Dorsolateral prefrontal cortex (tissue), 122 donors: ENCODE measurements at places on chromosomes 5 and 9.

- no peak for DNase-seq
These were observed 273.1 kb upstream of the DAB2 start for GRCh38 chr5:39697881-39698280.

DNA sequence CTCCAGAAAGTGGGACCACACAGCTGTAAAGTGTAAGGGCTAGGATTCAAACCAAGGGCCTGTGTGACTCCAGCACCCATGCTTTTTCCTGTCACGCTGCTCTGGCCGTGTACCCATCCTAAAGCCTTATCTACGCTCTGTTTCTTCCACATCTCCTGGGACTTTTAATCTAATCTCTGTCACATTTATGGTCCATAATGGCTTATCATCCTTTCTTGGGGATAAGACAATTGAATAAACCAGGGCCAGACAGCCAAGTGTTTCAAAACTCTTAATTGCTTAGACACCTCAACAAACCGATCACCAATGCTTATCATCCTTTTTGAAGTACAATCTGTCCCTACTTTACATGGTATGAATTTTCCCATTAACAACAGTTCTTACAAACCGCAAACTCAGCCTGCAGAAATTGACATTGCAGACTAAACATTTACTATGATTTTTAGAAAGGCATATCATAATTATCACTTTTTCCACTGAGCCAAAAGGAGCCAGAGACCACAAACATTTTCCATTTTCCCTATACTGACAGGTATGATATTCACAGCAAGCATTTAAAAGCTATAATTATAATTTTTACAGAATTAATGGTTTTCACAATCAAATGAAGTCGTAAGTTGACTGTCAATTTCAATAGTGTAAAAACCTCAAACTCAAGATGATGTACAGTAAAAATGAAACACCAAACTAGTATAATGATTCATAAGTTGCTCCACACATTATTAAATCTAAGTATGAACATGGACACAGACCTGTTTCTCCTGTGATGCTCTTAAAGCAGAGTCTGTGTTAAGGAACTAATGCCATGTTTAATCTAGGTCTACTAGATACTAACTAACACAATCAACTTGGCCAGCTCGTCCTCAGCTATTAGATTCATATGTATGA is 99.5 kb downstream of the FBXW11 start:
- no peak for DNase-seq

- no peak for DNase-seq
These were observed 23.9 kb downstream of the TLE1 start for GRCh38 chr9:81665322-81665871.

DNA sequence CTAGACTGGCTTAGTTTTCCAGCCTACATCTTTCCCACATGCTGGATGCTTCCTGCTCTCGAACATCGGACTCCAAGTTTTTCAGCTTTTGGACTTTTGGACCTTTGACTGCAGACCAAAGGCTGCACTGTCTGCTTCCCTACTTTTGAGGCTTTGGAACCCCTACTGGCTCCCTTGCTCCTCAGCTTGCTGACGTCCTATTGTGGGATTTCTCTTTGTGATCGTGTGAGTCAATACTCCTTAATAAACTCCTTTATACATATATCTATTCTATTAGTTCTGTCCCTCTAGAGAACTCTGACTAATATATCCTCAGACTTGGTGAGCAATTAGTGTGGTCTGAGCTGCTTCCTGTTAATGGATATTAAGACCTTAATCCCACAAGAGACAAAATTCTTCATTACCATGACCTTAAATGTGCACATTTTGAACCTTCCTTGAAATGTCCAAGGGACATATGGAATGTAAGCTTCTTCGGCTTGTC is 752.9 kb downstream of the CDH18 start:
- no peak for DNase-seq

DNA sequence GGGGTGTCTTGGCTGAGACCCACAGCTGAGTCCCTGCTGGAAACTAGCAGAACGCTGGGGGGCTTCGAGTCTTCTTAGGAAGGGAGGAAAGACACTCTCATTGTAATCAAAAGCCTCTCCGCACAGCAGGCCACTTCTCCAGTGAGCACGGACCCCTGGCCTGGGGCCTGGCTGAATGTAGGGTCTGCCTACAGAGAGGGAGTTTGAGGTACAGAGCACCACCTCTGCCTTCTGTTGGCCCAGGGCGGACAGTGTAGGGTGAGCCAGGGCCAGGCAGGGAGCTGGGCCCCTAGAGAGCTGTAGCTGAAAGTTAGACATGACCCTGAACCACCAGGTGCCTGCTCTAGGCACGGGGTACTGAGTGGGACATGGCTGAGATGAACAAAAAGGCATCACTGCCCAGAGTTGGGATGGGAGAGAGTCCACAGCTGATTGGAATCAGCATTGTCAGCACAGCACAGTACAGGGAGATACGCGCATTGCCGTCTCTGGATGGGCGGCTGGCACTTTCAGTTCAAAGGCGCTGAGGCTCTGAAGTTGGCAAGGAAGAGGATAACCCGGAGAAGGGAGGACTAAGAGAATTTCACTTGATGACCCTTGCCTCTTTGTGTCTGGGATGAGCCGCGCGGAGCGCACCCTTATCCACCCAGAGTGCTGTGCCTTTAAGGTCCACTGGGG is 363 bp upstream of the SLC25A48 start:
- DNase-seq: no peak

DNA sequence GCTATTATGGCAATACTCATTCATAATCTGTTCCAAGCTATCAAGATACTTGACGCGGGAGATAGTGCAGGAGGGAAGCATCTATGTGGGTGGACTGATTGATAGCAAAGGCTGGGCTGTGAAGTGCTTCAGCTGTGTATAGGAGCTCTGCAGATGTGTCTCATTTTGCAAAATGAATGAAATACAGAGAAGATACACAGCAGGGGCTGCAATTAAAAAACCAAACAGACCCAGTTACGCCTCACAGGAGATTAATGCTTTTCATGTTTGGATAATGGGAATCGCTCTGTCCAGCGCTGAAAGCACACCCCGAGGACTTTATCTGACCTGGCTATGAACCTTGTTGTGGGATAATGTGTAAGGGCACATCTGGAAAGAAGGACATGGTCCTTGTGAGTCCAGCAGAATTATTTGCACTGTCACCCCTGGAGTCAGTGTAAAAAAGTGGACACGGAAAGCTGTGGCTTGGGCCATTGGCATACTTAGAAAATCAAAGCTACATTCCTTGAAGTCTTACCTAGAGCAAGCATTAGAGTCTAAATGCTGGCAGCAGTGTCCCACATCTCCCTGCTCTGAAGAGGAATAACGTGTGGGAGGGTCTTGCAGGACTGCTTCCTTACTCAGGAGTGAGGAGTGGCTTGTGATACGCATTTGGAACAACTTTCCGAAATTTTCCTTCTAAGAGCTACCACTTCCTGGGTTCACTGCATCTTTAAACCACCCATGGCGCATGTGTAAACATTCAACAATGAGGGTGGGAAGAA is 2.6 kb downstream of the SH3RF2 start:
- DNase-seq: no peak

DNA sequence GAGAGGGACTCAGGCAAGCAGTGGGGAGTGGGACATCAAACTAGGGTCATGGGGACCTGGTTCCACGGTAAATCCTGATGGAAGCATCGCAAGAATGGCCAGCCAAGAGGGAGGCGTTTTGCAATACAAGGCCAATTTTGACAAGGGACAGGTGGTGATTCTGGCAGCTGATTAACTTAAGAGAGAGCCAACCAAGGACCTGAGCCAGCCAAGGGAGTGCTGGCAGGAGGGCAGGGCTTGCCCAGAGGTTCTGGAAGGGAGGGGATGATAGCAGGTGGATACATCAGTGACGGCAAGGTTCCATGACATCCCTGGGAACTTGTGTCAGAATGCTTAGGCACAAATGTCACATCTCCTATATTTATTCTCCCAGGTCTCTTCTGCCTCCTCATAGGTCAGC is 32.8 kb upstream of the PUM3 start:
- no peak for DNase-seq

DNA sequence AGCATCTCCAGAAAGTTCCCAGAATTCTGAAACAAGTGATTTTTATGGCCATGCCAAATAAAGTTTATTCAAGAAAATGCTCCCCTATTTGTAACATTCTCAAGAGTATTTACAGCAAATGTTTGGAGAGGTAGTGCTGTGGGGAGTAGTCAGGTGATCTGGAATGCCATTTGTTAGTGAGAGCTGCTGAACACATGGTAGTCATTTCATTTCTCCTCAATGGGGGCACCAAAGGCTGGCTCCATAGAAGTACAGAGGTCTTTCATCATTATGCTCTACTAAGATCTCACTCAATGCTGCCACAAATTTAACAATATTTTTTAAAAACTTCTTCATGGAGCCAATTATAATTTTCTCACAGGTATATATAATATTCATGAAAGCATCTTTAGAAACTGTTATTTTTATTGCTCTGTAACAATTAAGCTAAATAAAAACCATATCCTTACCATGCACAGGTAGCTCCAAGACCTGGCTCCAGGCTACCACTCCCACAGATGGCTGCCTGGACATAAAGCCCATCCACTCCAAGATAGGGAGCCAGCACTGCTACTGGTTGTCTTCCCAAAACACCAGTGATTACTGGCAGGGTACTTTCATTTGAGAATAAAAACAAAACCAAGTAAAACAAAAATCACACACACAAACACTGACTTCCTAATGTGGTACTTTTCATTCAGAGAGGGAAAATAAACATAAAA is 200.8 kb downstream of the PLK2 start:
- no peak for DNase-seq

GRCh38 chr9:6955251-6955921 is 197.6 kb downstream of the KDM4C start:
- no peak for DNase-seq

DNA sequence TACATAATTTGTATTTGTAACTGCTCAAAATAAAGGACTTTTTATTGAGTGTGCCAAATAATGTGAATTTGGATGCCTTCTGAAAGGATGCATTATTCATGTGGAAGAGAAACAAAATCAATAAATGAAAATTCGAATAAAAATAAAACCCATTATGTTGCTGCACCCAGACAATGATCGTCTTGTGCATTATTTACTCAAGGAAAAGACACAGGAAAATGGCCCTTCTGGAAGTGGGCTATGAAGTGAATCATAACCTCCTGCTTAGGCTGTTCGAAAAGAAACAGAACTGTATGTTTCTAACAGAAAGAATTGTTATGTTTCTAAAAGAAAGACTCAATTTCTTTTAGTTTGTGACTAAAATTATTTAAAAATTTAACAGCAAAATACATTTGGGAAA is 168.9 kb upstream of the NFIB start:
- DNase-seq: no peak

GRCh38 chr9:133368249-133368881 is 7.5 kb downstream of the SURF4 start:
- DNase-seq: no peak

DNA sequence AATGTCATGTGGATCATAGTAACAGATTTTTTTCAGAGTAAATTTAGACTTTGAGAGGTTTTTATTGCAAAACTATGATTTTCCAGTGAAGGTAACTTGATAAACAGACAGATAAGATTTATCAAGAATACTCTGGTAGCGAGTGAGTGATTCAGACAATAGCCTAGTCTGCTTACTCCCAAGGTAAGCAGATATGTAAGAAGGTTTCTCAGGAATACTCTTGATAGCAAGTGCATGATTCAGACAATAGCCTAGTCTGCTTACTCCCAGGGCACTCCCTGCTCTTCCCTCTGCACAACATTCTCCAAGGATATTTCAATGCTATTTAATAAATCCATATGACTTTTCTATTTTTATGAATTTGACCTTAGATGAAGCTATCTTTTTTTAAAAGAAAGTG is 1881.5 kb downstream of the EFNA5 start:
- DNase-seq: no peak

DNA sequence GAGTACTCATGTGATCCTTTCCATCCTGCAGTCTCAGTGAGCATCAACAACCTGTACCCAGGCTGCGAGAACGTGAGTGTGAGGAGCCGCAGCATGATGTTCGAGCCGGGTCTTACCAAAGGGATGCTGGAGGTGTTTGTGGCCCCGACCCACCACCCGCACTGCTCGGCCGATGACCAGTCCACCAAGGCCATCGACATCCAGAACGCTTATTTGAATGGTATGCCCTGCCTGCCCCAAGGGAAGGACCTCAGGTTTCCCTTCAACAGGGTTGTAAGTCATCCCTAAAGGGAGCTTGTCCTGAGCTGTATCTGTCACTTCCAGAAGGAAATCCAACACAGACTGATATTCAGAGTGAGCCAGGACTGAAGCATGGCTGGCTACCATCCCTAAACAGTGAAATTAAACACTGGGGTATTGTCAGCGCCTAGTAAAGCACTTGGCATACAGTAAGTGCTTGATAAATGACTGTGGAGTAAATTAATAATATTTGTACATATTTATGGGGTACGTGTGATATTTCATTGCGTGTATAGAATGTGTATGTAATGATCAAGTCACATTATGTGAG is 39.3 kb upstream of the CTSL start:
- DNase-seq: no peak

DNA sequence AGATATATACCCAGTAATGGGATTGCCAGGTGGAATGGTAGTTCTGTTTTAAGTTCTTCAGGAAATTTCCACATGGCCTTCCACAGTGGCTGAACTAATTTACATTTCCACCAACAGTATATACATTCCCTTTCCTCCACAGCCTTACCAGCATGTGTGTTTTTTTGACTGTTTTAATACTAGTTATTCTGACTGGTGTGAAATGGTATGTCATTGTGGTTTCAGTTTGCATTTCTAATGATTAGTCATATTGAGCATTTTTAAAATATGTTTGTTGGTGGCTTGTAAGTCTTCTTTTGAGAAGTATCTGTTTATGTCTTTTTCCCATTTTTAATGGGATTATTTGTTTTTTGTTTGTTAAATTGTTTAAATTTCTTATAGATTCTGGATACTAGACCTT is 208.9 kb downstream of the CFAP90 start:
- DNase-seq: no peak

DNA sequence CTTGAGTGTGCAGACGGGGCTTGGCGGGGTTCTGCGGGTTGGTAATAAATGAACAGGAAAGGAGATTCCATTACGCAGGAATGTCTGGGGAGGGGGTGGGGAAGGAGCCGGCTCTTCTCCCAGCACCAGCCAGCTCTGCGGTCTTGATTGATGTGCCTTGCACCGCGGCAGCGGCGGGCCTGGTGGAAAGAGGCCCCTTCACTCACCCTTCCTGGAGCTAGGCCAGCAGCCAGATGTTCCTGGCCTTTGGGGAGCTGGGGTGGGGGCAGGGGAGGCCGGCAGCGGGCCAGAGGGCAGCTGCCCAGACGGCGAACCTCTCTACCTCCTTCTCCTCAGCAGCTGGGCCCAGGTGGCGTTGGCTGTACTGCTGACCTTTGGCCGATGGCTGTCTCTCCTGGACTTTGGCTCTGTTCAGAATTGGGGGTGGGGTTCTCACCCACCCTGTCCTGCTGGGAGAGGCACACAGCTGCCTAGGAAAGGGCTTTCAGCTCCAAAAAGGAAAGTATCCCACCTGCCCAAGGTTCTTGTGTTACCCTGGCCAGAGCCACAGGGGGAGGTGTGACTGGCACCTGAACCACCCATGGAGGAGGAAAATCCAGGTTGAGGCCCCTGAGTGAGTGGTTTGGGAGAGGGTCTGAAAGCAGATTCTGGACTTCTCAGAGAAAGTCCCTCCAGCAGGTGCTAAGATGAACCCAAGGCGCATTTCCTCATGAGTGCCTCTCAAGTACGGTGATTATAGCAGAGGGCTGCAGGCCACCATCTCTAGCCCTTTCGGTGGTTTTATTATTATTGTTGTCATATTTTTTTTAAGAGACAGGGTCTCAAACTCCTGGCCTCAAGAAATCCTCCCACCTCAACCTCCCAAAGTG is 58.0 kb upstream of the SYNPO start:
- no peak for DNase-seq

GRCh38 chr5:56735849-56736641 is 79.3 kb upstream of the MAP3K1 start:
- DNase-seq: no peak

- no peak for DNase-seq
These were observed 547.4 kb downstream of the TLE1 start for GRCh38 chr9:81141961-81142360.

GRCh38 chr5:81179959-81180358 is 53.2 kb upstream of the CKMT2 start:
- no peak for DNase-seq
